ENCODE measurements at places on chromosomes 2 and 18.
A peak's percentile ranks its signal among the peaks of the same experiment; 100 is the strongest.

DNA sequence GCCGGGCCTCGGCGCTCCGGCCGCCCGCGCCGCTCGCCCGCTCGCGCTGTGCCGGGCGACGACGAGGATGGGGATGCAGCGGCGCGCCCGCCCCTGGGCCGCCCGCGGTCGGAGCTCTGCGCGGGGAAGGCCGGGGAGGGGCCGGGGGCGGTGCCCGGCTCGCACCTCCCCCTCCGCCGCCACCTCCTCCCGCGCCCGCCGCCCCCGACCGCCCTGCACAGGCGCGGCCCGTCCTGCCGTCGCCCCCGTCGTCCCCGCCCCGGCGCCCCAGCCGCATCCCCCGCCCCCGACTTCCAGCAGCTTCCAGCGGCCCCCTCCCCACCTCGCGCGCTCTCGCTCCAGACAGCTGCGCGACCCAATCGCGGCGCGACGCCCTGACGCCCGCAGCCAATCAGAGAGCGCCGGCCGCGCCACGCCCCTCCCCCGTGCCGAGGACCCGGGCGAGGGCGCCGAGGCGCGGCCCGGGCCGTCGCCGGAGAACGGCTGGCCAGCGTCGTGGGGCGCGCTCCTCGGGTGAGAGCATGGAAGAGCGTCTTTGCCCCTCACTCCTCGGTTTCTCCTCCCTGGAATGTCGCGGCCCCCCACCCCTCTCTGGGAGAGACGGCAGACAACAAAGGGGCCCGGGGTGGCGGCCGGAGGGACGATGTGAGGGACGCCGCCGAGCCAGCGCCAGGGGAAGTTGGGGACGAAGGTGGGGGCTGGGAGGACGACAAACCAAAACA is at the start of gene MBOAT2:
Gene MBOAT2 (minus strand): TSS at position 69 of the 722 bp plus-strand sequence. CDS start 70 bp downstream, outside the sequence.
- peak; percentile 61 for DNase-seq

- no peak for DNase-seq
Measured at GRCh38 chr2:69755862-69756467, 14.0 kb downstream of the ANXA4 start.

GRCh38 chr18:23550898-23551297 is 35.4 kb downstream of the NPC1 start:
- no peak for DNase-seq

DNA sequence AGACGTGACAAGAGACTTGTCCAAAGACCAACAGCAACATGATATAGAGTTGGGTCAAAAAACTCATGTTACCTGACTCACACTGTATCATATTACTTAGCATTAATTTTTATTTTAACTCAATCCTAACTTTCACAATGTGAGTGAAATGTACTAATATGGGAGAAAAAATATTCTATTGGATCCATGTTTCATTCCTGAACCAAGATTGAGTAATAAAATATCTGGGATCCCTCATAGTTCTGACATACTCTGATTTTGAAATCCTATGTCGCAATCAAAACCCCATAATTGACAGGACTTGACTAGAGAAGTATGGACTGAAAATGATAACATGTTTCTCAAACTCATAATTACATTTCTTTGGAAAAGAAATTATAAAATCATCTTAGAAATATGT is 190.4 kb downstream of the RIT2 start:
- DNase-seq, result no peak

DNA sequence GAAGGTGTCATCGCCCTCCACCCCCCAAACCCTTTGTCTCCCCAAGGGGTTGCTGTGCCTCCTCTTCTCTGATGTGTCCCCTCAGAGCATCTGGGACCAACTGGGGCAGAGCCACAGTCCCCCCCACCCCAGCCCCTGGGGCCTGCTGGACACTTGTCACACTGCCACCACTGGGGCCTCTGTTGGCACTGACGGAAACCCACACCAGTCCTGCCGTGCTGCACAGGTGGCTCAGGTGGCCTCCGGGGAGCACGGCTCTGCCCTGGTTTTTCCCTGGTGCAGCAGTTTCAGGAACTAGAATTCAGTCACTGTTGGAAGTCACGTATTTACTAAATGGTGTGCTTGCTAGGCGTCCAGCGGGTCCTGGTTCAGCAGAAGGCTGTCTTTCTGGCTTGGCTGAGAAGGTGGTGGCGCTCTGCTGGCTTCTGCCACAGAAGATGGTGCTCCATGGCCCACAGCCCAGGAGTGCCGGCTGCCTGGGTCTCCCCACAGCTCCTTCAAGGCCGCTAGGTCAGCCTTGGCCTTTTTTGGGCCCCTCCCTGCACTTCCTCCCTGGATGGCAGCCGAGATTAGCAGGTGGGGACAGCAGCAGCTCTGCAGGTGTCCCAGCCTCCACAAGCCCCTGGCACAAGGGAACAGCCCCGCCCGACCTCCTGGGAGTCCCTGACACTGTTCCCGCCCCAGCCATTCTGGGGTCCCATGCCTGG is 18.6 kb upstream of the KLHL30 start:
- DNase-seq, result no peak

- DNase-seq, result no peak
Measured at GRCh38 chr2:124437811-124438210, 412.7 kb downstream of the CNTNAP5 start.

DNA sequence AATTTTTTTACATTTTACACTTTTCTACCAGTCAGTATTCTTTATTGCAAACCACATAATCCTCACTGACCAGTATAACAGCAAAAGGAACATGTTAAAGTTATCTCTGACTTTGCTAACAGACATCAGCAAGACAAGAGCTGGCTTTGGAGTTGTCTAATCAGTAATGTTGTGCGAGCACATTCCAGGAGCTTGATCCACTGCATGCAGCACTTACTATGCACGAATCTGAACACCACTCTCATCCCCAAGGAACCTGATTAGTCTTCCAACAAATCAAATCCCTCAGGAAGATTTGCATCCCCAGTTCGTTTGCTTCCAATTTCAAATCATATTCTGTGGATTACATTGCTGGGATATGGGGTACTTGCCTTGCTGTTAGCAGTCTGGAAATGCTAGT is 269.3 kb upstream of the EPC2 start:
- DNase-seq, result no peak

DNA sequence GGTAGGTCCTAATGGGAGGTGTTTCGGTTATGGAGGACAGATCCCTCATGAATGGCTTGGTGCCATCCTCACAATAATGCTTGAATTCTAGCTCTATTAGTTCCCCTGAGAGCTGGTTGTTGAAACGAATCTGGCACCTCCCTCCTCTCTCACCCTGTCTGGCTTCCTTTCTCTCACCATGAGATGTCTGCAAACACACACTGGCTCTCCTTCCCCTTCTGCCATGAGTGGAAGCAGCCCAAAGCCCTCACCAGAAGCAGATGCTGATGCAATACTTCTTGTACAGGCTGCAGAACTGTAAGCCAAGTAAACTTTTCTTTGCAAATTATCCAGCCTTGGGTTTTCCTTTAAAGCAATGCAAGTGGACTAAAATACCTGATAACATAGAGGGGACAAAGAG is 86.6 kb downstream of the RND3 start:
- DNase-seq, result no peak

GRCh38 chr2:172454404-172455120 is 27.2 kb downstream of the ITGA6 start:
- DNase-seq, result no peak

DNA sequence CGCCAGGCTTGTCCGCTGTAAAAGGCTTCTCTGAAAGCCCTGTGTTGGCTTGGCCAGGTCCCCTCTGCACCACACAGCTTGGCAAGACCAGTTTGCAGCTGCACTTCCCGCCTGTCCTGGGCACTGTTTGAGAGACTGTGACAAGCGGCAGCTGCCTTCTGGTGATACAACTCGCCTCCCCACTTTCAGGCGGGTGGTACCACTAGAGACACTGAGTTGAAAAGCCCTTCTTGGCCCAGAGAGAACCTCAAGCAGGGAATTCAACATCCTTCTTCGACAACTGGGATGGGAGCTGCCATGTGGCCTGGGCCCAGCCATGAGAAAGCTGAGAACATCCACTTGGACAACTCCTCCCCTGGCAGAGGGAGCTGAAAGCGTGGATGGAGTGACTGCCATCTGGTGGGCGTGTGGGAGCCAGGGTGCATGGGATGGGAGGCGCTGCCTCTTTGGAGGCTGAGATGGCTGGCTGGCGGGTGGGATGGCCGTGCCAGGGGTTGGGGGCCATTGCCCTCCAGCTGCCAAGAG is 125.5 kb upstream of the REV1 start:
- DNase-seq, result no peak

DNA sequence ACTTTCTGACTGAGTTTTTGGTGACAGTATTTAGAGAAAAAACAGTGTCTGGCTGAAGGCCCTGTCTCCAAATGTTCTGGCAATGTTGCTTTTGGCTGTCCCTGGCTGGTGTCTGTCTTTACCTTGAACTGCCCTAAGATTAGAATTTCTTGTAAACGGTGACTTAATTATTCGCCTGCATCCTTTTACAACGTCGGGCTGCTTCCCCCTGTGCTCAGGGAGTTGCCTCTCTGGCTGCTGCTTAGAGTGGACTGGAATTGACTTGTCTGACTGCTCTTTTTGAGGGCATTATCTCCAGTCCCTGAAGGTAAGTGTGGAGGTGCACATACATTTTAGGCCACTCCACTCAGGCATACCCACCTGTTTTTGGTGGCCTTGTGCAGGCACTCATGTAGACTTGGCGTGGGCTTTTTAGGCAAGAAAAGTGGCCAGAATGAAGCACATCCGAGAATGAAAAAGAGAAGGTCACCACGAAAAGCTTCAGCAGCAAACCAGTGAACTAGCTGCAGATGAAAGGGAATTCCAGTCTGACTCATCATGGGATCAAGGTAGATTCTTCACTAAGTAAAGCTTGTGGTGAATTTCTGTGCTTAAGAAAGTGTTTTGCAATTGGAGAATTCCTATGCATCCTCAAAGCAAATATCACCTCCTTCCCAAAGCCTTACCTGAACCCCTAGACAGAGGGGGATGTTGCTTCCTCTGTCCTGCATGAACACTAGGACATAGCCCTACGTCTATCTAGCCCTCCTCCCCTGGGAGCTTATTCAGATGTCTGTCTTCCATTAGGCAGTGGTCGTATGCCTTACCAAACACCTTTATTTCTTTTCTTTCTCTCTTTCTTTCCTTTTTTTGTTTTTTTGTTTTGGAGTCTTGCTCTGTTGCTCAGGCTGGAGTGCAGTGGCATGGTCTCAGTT is 230.3 kb upstream of the TRIB2 start:
- no peak for DNase-seq

DNA sequence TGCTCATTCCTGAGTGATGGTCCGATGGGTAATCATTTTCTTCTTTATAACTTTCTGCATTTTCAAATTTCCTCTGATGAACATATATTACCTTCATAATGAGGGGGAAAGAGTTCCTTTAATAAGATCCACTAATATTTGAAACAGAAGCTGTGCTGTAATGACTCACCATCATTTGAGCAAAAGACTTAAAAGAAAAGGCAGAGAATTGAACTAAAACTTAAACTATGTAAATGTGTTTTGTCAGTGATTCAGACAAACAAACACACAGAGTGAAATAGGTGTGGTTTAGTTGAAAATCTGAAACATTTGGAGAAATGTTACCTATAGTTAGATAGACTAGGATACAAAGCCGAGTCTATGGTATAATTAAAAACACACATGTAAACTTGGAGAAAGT is 209.6 kb downstream of the STK39 start:
- DNase-seq, result no peak

GRCh38 chr2:52034706-52035105 is 1002.8 kb upstream of the NRXN1 start:
- DNase-seq, result no peak

DNA sequence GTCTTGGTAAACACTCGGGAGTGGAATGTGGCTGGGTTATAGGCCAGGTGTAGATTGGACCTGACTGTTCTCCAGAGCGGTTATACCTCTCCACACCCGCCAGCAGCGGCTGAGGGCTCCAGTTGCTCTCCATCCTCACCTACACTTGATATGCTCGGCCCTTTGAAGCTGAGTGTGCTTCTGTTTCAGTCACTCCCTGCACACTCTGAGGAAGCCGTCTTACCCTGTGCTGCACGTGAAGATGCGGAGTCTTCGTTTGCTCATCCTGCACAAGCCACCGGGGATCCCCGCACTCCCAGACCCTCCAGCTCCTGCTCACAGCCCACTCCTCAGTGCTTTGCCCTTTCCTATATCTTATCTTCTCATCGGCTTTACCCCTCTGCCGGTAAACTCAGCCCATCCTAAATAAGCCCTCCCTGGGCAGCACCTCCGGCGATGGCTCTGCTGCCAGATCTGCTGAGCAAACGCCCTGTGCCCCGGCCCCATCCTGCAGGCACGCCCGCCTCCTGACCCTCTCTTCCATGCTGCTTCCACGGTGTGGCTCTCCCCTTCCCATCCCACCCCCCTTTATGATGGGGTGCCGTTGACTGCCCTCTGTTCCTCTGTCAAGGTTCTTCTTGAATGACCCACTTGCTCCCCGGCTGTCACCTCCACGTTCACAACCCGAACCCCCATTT is 47.3 kb upstream of the ODC1 start:
- no peak for DNase-seq

DNA sequence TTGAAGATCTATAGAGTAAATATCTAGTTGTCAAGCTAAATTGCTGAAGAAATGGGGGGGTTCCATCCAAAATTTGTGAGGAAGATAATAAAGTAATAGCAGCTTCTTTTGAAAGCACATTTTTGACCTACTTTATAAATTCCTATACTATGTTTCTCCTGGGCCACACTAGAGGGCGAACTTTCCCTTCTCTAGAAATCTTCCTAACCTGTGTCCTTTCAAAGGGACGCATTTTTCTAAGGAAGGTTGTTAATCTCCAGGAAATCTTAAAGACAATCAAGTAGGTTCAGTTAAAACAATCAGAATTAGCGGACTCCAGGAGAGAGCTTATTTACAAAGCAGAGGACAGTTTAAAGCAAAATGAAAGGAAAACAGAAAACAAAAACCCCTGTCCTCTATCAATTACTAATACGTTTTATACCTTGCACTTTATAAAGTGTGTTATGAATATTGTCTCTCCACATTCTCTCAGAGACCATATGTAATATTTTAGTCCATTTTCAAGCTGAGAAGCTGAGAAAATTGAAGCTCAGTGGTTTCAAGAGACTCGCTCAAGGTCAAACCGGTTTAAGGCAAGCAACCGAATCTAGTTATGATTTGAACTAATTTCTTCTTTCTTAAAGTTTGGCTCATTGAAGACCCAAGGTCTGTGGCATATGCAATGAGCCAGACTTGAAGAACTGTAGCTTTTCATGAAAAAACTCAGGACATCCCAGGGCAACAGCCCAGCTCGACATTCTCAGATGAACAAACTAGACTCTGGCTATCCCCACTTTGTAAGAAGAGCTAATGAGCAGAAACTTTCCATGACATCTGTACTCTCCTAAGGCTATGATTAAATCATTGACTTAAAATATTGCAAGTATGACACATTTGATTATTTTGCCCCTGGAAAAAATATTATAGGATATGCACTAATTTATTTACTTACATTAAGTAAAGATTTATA is 273.6 kb downstream of the PAX3 start:
- DNase-seq, result no peak

GRCh38 chr2:110105608-110106467 is 9.8 kb downstream of the MALL start:
- no peak for DNase-seq

GRCh38 chr2:128258218-128258617 is 60.5 kb downstream of the HS6ST1 start:
- DNase-seq, result no peak
